ENCODE measurements at places on chromosomes 11 and 22.

GRCh38 chr11:66015936-66016792 lies 4.4 kb downstream of the CST6 start:
- no peak for DNase-seq

DNA sequence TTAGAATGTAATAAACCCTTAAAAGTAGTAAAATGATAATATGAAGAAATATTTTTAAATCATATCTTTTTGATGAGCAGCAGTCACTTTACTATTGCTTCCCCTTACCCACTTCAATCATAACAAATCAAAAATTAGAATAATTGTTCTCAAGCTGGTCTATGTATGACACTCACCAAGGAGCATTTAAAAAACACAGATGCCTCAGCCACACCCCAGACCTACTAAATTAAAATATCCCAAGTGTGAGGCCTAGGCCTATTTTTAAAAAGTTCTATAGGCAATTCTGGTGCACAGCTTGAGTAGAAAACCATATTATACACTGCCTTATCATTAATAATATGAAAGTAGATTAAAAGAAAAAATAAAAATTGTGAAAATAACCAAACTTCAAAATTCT lies 15.2 kb downstream of the KIF18A start:
- DNase-seq, result no peak

- DNase-seq, result no peak
Measured at GRCh38 chr11:82796998-82797961, 63.6 kb upstream of the FAM181B start.

DNA sequence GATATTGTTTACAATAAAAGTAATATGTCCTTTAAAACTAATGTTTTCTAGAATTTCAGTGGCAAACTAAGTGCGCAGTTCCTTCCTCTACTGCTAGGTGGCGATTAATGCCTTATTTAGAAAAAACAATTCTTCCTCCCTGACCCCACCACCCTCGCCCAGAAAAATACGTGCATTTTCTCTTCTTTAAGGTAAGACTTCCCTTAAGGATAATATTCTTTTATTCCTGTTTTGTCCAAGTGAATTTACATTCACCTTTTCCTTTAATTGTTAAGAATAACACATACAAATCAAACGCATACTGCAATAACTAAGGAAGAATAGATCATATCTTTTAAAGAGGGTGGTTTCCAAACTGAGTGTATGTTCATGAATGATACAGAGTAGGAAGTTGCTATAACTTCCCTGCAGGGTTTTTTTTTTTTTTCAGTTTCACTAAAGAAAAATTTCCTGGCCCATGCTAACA lies 17.0 kb upstream of the PSMA1 start:
- peak; percentile 57 for DNase-seq

DNA sequence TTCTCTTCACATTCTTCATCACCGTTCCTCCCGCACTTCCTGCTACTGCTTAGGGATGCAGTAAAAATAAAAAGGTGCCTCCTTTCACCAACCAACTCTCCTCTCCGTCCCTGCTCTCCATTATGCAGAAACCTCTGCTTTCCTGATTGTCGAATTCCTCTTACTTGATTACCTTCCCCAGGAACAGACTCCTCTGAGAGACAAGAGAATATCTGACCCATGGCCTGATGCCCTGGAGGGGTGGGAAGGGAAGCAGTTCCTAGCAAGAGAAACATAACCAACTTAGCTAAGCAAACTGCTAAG lies 80.9 kb downstream of the TRIM29 start:
- no peak for DNase-seq

DNA sequence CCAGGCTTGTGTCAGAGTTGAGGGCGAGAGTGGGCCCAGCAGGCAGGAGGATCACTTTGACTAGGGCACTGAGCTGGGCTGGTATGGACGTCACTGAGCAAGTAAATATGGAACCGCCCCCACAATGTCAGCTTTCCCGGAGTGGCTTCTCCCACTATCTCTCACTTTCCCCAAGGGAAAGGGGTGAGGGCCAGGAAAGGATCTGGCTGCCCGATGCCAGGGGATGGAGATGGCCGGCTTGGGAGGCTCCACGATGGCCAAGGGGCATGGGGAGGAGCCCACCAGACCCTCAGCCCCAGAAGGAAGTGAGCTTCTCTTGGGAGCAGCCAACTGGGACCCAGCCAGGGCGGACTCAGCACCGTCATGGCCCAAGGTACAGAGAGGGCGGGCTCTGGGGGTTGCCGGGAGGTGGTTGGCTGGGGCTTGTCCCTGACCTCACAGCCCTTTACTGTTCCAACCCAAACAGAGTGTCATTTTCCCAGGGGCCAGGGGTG lies 8.7 kb downstream of the PRDM11 start:
- DNase-seq, result no peak

Data from CD4-positive, alpha-beta T cell treated with Interleukin-15 for 4 hours (primary cell).